ENCODE measurements at places on chromosomes 1 and 21. TPM values are rescaled to one million over a fixed set of nuclear protein-coding genes. Genes with fewer than 3 reads are reported as not detected.

ARHGEF19 gene
- polyA plus RNA-seq, result 24.7 TPM

MSH4 gene
- polyA plus RNA-seq, result 0.19 TPM

JMJD4 gene
- 31.2 TPM for polyA plus RNA-seq

CHI3L1 gene
- polyA plus RNA-seq, result 25.3 TPM

XPR1 gene
- polyA plus RNA-seq, result 18.2 TPM

ADAMTS4 gene
- polyA plus RNA-seq, result 6.1 TPM

DCST1 gene
- polyA plus RNA-seq, result not detected

SESN2 gene
- polyA plus RNA-seq, result 39.1 TPM

HSD11B1 gene
- not detected for polyA plus RNA-seq

ADGRB2 gene
- polyA plus RNA-seq, result 7.7 TPM

CLCA4 gene
- polyA plus RNA-seq, result 0.22 TPM

SLAMF1 gene
- 2.1 TPM for polyA plus RNA-seq

BCL2L15 gene
- polyA plus RNA-seq, result 0.84 TPM

DNA sequence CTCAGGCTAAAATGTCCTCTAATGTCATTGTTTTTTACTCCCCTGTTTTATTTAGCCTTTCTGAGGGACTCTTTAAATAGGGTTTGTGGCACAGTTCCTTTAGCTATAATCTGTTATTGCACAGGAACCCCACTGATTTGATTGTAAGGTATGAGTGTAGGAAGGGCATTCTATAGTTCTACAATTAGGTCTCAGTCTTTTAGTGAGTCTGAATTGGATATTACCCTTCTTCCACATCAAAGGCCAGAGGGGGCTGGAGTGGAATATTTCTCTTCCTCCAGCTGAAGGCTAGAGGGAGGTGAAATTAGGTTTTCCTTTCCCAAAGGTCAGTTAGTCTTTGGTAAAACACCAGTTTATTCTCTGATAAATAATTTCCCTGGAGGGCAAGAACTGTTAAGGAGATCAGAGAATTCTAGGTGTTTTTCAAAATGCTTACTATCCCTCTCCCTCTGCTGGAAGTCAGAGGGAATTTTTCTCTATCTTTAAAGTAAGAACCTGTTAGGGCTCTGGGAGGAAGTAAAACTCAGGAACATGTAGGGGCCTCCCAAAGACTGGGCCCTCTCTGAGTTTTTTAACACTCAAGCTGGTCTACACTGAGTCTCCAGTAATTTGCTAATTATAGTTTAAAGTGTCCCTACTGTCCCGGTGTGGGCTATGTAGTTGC, 176.3 kb upstream of the ZNHIT6 start:
- peak; percentile 22 for DNase-seq

DNA sequence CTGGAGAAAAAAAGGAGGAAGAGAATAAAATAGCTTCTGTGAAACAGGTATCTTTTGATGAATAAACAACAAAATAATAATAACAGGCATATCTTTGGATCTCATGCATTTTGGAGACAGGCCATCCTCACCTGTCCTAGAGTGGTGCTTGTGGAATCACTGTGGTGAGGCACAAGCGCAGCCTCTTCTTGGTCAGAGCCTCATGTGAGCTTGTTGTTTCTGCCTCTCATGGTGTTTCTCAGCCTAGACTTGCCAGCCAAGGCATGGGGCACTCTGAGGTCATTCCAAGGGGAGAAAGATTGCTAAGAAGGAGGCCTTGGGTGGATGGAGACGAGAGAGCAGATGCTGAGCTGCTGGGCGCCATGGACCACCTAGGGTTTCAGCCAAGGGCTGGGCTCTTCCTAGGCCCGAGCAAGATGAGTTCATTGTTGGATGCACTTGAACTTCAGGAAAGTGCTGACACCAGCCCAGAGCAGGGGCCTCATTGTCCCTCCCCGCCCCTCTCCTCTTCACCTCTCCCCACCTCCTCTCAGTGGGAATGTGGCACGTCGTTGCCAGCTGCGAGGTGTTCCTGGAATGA, 49.5 kb downstream of the ATP5PO start:
- no peak for DNase-seq

- no peak for DNase-seq
Observed at GRCh38 chr1:90134175-90134955, 139.5 kb downstream of the ZNF326 start.

- no peak for DNase-seq
Observed at GRCh38 chr1:54805466-54805865, 4.3 kb upstream of the TTC22 start.

DNA sequence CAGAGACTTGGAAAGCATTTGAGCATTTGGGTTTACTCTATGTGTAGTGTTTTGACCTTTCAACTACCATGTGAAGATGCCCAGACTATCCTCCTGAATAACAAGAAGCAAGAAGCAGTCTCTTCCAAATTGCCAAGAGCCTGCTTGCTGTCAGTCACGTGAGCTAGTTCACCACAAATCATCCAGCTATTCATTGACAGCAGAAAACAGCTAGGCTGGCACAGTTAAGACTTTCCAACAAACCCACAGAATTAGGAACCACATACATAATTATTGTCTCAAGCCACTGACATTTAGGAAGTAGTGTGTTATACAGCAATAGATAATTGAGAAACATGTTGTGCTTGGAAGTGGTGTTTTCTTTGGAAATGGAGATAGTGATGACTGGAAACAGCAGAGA, 1652.0 kb downstream of the NCAM2 start:
- DNase-seq, result no peak

- DNase-seq, result no peak
Observed at GRCh38 chr1:241270016-241270415, 87.0 kb downstream of the RGS7 start.

DNA sequence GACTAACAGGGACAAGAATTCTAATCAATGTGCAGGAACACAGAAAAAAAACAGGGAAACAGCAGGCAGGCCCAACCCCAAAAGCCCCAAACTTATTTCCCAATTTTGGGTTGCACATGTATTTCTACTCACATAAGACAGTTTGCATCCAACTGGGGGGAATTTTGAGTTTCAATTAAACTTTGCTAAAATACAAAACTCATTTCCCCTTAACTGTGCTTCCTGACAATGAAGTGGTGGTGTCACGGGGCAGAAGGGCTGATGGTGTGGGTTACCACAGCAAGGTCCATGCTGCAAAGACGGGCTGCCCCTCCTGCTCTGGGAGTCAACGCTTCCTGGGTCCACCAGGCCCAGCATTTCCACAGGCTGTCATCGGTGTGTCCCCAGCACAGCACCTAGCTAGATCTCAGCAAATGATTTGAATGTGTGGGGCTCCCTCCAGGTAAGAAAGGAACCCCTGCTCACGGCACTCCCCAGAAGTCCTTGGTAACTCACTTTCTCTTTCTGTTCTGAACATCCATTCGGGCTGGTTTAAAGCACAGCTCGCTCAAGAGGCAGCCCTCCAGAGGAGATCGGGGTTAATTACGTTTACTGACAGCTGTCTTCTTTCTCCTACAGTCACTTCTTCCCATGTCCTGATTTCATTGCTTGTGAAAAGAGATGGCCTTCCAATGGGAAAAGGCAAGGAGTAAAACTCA, 27.4 kb downstream of the HIVEP3 start:
- DNase-seq, result no peak

DNA sequence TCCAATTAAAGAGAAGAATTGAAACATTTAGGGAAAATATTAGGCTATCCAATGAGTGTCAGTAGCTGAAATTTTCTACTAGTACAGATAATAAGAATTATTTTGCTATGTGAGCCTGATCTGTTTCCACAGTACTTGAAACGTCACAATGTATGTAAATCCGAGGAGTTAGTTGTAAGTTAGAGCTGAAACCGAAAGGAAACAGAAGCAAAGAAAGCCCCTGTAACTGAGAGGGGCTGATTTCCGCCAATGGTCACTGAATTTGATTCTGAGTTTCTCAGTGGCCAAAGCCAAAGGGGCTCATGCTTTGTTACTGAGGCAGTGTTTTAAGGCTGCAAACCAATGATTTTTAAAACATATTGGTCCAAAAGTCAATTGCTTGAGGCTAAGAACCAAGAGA, 168.3 kb upstream of the DUSP10 start:
- no peak for DNase-seq

DNA sequence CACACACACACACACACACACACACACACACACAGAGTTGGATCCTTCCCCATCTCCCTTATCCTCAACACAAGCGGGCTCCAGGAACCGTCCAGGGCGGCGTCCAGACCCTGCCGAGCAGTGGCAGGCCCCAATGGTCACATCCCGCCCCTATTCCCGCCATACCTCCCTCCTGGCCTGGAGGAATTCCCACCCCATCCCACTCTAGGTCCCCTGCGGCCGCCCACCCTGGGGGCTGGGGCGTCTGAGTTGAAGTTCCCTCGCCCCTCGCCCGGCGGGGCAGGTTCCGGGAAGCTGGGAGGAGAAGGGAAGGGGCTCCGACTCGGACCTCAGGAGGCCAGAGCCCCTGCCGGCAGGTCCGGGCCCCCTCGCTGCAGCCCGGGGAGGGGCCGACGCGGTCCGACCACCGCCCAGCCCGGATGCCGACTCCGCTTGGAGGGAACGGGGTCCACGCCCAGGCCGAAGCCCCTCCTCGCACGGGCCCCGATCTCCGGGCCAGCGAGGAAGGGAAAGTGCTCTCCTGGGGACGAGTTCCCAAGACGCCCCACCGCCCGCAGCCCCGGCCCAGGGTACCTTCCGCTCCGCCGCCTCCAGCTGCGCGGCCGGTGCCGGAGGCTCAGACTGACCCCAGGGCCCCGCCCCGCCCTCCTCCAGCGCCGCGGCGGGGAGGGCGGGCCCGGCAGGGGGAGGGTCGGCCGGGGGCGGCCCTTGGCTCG, at the start of gene RHOC:
RHOC (minus strand) TSS at position 623 of the 716 bp plus-strand sequence. CDS start 3,328 bp downstream, outside the sequence.
- peak; percentile 93 for DNase-seq

DNA sequence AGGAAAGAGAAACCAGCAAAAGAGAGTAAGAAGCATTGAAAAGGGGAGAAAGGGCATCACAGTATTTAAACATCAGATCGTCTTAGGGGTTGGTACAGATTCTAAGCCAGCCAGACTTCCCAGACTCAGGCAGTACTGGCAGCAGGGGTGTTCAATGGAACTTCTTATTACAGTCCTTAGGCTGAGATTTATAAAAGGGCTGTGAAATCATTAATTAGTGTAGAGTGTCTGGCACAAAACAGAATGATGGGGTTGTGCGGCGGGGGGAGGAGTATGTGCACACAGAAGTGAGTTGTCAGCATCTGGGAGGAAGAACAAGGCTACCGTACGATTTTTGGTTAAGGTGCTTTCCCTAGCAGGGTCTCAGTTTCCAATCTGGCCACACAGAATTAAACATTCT, 38.2 kb downstream of the ARHGEF11 start:
- no peak for DNase-seq

- DNase-seq, result no peak
Observed at GRCh38 chr1:41383094-41383852, 22.0 kb downstream of the FOXO6 start.

DNA sequence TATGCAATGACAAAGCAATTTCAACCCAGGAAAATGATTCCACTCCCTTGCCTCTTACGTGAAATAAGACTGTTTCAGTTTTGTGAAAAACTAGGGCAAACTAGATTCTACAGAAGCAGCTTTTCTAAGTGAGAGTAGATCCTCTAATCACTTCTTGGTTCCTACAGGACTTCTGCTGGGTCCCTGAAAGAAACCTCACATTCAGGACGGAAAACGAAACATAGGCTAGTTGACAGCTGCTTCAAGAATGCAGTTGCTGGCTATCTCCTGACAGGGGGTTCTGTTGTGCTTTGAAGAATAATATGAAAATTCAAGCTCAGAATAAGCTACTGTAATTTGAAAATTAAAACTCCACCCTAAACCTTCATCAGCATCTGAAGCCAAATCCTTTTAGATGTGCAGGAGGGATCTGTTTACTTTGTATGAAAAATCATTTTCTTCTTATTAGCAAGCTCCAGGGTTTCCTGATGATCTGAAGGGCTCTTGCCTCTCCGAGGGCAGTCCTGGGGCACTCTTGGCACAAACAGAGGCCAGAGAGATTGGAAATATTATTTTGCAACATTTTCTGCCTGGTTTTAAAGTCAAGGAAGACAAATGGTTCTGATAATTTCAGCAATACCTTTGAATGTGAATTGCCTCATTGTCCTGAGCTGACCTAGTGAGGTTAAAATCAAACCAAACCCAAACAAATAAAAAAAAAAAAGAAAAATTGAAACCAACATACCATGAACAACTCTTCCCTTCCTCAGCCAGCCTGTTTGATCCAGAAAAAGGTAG, 55.0 kb downstream of the NTMT2 start:
- DNase-seq, result no peak

GRCh38 chr1:192002063-192002462, 156.2 kb upstream of the RGS18 start:
- no peak for DNase-seq

GRCh38 chr1:43015269-43015668, 56.6 kb upstream of the SLC2A1 start:
- no peak for DNase-seq

GRCh38 chr1:26602378-26602959, 72.9 kb downstream of the RPS6KA1 start:
- peak; percentile 68 for DNase-seq

DNA sequence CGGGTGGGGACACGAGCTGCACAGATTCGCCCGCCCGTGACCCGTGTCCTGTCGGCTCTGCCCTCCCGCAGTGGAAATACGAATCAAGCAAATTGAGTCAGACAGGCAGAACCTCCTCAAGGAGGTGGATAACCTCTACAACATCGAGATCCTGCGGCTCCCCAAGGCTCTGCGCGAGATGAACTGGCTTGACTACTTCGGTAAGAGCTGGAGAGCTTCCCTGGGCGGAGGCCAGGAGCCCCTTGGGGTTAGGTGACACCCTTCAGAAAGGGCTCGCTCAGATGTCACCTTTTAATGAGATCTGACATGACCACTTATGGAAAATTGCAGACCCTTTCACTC, 489 bp downstream of the CDCA8 start:
- no peak for DNase-seq

- no peak for DNase-seq
Observed at GRCh38 chr1:53148123-53148522, 5.7 kb upstream of the SLC1A7 start.

- no peak for DNase-seq
Observed at GRCh38 chr1:221873673-221874072, 131.8 kb upstream of the DUSP10 start.

DNA sequence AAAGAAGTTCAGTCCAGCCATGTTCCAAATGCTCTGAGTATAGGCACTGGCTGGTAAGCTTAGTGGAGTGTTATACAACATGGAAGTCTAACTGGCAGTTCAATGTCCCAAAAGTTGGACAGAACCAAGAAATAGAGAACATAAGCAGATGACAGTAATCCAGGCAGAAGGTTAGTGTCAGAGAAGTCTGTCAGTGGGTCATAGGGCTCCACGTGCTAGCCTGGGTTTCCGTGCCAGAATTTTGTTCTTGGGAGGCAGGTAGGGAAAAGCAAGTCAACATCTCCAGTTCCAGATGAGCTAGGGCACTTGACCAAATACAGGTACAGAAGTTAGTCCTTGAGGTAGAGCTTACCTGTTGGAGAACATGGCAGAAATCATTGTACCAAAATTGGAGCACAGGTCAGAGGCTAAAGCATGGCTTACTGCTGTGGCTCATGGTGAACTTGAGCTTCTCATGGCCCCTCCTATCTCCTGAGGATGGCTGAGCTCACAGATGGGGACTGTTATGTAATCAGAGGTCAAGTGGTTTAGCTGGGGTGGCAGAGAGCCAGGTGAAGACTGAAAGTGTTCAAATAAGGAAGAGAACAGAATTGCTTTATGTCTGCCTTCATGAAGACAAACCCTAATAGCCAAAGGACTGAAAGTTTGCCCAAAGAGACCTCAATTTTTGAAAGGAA, 170.8 kb downstream of the NFIA start:
- peak; percentile 51 for DNase-seq
